ENCODE measurements at places on chromosomes 7 and 10.

- DNase-seq: no peak
These were observed 479.7 kb downstream of the RPS24 start for GRCh38 chr10:78513330-78513729.

DNA sequence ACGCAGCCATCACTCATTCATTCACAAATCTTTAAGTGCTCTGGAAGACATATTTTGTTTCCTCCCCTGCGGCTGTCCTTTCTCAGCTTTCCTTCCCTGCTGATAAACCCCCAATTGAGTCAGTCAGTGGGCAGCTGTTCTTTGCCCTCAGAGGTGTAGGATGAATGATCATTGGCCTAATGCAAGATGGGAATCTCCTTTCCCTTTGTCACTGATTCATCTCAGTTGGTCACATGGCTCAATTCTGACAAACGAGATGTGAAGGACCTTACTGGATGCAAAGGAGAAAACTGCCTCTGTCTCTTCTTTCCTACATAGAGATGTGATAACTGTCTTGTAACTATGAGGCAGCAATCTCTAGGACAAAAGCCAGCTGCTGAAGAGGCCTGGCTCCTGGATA, 44.6 kb downstream of the COL28A1 start:
- no peak for DNase-seq

DNA sequence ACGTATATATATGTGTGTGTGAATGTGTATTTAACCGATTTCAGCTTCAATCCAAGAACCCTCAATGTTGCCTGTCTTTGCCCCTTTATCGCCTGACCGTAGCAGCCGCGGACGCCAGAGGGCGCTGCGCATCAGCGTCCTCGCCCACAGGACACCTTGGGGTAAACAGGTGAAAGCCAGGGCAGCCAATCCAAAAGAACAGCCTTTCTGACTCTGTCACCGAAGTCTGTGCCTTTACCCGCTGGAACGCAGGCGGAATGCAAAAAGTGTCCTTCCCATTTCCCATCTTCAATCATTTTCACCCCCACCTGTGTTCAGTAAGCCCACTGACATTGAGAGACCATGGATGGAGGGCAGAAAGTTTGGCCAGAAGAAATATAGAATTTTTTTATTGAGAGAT, 3.6 kb downstream of the NXPH1 start:
- peak; percentile 33 for DNase-seq

DNA sequence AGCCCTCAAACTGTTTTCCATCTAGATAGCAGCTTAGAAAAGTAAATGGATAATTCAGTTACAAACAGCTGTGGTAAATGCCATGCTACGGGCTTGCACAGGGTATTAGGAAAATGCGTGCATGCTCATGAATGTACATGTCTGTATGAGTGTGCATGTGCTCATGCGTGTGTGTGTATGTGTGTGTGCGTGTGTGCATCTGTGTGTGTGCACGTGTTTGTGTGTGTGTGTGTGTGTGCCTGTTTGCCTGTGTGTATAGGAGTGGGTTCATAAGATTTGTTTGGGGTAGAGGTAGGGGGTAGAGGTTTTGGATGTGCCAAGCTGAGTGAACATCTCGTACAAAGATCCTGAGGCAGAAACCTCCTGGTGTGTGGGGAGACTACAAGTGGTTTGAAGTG, 52.9 kb downstream of the AOAH start:
- no peak for DNase-seq

GRCh38 chr10:93579089-93579488, 12.6 kb downstream of the FFAR4 start:
- no peak for DNase-seq

DNA sequence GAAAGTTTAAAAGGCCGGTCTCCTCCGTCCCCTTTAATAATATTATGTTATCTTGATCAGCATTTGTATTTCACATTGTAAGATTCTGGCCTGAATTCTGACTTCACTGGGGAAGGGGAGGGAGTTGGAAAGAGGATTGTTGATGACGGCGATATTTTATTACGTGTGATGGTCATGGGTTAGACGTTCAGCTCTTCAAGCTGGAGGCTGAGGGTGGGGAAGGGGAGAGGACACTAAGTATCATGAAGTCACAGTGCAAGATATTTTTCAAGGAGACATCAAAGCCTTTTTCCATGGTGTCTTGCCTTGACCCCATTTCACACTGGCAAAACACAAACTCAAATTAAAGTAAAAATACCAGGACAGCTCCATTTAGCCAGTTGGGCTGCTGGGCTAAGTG, 126.7 kb downstream of the WDR11 start:
- DNase-seq: no peak

GRCh38 chr10:93198401-93199131, 124.9 kb downstream of the CYP26A1 start:
- no peak for DNase-seq

DNA sequence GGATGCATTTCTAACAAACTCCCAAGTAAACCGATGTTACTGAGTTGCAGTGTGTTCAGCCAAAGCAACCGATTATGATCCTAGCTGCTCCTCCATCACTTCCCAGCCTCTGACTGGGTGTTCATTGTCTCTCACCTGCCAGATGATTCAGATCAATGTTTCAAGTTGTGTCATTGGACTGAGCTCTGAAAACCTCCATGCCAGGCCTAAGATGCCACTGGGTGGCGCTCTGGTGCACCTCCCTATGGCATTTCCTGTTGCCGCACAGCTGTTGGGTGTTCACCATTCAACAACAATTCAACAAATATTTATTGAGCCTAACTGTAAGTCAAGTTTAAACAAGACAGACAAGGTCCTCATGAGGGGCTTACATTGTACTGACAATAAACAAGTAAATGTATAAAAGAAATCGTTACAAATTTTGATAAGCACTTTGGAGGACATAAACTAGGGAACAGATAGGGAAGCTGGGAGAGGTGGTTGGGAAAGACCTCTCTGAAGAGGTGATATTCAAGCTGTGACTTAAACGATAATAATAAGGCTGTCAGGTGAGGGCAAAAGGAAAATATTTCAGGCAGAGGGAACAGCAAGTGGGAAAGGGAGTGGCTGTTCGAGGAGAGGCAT, 22.8 kb downstream of the RGR start:
- peak; percentile 54 for DNase-seq

DNA sequence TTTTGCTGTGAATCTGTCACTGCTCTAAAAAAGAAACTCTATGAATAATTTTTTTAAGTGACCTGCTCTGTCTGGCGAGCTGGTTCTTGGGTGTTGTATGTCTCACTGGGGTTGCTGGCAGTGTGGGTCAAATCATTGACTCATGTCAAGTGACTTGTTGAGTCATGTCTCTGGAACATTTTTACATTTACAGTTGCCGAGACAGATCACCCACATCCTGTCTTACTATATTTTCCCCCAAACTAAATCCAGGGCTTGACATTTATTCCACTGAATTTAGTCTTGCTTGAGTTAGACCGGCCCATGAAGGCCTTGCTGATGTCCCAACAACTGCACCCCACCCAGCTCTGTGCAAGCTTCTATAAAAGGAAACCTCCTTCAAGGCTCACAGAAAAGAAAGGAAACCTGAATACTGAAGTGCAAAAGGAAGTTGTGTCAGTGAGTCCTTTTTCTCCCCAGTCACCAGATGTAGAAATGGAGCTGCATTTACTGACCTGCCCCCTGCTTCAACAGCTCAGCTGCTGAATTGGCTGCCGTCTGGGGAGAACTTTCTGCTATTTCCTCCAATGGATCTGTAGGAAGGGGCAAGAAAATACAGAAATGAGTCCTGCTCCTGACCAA, 290.3 kb downstream of the TNS3 start:
- peak; percentile 17 for DNase-seq

DNA sequence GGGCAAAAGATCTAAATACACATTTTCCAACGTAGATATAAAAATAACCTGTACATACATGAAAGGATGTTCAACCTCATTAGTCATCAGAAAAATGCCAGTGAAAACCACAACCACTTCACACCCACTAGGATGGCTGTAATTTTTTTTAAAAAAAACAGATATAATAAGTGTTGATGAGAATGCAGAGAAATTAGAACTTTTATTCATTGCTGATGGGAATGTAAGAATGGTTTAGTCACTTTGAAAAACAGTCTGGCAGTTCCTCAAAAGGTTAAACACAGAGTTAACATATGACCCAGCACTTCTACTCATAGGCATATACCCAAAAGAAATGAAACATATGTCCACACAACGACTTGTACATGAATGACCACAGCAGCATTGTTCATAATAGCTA, 32.3 kb upstream of the PRKCQ start:
- DNase-seq: peak; percentile 62

DNA sequence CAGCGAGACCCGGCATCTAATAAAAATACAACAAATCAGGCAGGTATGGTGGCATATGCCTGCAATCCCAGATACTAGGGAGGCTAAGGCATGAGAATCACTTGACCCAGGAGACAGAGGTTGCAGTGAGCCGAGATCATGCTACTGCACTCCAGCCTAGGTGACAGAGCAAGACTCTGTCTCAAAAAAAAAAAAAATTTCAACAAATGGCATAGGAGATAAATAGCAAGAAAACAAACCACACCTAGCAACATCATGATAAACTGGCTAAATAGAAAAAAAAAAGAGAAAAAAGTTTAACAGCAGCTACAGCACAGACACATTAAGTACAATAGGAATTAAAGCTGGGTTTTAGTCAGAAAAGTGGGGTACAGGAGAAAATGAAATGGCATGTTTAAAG, 1034.6 kb upstream of the LRRN3 start:
- no peak for DNase-seq

DNA sequence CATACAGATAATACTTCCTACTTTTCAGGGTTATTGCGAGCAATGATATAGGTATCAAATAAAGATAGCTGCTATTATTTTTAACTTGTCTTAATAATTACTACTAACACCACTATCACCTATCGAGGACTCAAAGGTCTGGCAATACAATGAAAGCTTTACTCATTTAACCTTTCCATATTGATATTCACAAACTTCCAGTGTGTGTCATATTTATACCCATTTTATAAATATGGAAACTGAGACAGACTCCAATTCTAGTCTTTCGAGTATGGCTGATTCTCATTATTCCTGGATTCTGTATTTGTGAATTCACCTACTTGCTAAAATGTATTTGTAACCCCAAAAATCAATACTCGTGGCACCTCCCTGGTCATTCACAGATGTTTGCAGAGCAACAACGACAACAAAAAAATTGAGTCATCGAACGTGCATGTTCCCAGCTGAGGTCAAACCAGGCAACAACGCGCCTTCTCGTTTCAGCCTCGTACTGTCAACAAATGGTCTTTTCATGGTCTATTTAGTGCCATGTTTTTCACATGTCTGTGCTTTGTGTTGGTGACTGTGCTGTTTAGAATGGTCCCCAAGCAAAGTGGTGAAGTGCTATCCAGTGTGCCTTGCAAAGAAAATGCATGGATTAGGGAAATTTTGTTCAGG, 51.7 kb downstream of the SMURF1 start:
- no peak for DNase-seq

DNA sequence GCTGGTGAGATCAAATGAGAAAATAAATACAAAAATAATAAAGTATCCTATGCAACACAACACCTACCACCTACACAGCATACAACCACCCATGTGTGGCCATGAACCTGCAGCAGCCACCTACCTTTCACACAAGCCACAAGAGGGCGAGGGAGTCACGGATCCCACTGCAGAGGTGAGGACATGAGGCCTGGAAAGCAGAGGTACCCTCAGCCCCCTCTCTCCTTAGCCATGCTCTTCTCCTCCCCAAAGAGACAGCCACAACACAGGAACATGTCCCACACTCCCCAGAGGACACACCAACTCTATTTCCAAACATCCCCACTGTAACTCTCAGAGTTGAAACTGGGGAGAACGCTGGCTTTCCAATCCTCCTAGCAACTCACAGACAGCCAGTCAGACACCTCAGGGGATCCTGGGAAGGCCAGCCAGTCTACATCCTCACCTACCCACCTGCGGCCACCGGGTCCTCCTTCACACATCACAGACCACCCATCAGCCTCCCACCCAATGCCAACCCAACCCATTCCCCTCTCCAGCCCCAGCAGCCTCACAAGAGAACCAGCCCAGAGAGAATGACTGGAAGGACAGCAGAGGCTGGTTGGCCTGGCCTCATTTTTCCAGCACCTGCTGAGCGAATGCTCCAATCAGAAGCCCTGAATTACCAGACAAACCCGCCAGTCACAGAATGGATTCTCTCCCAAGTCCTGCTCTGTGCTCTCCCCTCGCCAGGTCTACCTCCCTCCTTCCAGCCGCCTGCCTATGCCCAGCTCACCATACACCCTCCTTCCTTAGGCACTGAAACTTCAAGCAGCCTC, 18.4 kb downstream of the DLG5 start:
- DNase-seq: no peak

DNA sequence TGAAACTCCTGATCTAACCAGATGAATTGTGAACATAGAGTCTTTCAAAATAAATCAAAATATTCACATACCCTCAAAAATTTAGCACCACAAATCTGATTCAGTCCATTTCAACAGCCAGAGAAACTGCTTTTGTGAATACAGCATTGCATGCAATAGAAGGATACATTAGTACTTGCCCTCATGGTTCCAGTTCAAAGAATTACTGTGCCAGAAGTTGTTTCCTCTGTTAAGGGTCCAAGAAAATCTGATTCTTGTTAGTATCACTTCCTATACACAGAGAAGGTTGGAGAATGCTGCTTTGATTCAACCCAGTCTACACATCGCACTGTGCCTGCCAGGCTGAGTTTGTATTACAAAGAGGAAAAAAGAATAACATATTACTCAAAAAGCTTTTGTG, 115.6 kb downstream of the TFEC start:
- DNase-seq: no peak

GRCh38 chr10:129934196-129934925, 29.7 kb downstream of the EBF3 start:
- no peak for DNase-seq

DNA sequence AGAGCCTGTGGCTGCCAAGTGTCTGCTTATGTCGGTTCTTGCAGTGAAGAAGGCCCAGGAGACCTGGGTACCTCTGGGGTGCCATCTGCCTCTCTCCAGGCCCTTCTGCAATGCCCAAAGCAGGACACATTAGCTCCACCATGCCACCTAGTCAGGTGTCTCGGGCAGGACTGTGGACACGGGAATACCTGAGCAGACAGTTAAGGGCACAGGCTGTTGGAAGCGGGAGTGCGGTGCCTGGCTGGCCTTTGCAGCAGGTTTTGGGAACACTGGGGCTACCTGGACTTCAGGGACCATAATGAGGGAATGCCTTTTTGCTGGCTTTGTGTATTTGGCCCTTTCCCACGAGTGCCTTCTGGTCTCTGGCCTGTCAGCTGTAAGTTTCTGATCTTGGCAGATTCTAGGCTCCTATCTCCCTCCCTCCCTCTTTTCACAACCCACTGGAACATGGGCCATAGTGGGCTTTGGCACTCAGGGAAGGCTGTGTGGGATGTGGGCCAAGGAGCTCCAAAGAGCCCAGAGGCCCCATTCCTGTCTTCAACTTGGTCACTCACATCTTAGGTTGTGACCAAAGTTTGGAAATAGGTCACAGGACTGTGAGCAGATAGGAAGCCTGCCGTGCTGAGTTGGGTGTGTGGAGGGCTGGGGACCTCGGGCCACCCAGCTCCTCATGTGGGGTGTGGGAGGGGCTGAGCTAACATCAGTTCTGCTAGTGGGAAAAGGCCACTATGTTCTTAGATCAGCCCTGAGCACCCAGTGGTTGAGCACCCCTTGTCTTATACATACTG, 41.5 kb upstream of the CXCL12 start:
- no peak for DNase-seq

- DNase-seq: no peak
These were observed 61.2 kb downstream of the OAT start for GRCh38 chr10:124357561-124357885.

- DNase-seq: no peak
These were observed 123.7 kb downstream of the CUL2 start for GRCh38 chr10:34966451-34966850.

Data from Jurkat, Clone E6-1 (cell line).